ENCODE measurements at places on chromosomes 6 and 20.

GRCh38 chr6:70651326-70651905 lies 16.3 kb upstream of the SMAP1 start:
- DNase-seq = no peak

DNA sequence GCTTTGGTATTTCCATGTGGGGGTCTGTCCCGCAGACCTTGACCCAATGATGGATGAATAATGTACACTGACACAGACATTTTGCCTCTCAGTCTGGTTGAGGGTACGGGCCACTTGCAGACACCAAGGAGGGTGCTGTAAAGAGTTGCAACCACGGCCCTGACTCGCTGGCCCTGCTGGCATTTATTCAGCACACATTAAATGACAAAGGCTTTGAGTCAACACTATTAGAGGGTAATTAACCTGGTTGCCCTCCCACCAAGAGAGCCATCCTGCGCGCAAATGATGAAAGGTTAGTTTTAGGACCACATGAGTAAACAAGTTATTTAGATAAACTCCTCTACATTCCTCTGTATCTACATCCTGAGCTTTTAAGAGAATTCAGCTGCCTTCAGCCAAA lies 308.9 kb upstream of the MMS22L start:
- DNase-seq = no peak

- DNase-seq = no peak
Observed at GRCh38 chr20:20549704-20550103, 162.7 kb downstream of the RALGAPA2 start.

- no peak for DNase-seq
Observed at GRCh38 chr6:13362412-13362811, 34.1 kb upstream of the TBC1D7 start.

- DNase-seq = peak; percentile 74
Observed at GRCh38 chr20:62804627-62805154, at the start of gene OGFR. TSS of gene OGFR (plus strand) at chr20:62804835. CDS start at chr20:62804860, 25 bp downstream.

DNA sequence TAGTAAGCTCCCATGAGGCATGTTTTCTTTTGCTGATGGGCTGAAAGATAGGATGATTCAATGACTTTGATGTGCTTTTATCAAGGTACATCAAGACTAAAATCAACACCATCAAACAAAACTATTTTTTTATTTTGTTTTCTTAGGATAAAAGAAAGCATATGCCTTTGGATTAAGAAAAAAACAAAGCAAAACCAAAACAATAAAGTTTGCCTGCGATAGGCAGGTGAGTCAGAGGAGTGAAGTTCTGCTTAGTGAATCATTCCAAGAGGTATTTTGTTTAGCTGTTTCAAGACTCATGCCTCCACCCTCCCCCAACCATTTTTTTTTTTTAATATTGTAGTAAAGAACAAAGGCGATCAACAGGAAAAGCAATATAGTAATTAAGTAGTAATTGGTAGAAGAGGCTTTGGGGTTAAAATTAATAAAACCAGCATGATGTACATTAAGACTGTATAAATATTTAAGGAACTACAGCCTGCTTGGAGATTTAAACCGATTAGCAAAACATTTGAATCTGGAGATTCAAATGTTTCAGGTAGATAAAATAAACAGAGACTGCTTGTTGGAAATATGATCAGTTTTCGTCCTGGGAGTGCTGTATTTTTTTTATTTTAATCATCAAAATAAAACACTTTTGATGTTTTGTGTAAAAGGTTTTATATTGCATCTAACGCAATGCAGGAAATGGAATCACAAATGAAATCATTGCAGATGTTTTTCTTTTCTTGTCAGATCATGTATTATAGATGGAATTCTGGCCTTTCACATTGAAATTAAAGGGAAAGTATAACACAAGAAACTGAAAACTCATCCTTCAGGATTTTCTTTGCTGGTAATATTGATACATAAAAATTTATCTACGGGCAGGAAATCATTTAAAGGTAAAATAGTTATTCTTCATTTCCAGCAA lies 482.3 kb upstream of the MANEA start:
- no peak for DNase-seq

DNA sequence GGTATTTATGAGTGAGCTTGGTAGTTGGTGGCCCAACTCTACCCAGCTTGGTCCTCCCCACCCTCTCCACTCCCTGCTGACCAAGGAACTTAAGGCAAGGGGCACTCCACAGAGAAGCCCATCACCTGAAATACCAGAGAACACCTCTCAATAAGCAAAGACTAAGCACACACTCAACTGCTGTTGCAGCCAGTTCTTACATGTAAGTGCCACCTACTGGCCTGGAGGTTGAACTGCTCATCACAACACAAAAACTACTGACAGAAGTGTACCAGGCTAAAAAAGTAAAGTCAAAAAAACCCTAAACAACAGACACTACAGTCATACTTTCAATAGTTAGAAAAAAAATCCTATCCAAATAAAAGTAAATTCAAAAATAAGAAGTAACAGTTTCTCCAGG lies 146.2 kb downstream of the FAM83B start:
- DNase-seq = no peak

GRCh38 chr20:60581606-60582115 lies 623.4 kb downstream of the CDH26 start:
- no peak for DNase-seq

GRCh38 chr6:150142097-150142669 lies 661 bp upstream of the PPP1R14C start:
- no peak for DNase-seq

DNA sequence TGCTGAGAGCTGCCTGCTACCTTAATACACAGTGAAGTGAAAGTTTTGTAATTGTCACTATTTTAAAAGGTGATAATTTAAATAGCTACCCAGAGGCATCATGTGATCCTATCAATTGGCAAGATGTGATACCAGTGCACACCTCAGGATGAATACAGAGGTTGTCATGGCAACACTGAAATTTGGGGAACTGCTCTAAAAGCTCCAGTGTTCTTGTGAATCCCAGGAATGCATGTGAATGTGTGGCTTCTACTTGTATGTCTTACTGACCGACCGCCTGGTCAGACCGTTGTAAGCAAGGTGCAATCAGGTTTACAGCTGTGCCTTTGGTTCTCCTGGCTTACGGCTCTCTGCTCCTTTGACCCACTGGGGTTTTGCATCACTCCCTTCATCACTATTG lies 146.3 kb upstream of the GJE1 start:
- no peak for DNase-seq

- no peak for DNase-seq
Observed at GRCh38 chr20:5914859-5915258, 35.5 kb downstream of the TRMT6 start.

DNA sequence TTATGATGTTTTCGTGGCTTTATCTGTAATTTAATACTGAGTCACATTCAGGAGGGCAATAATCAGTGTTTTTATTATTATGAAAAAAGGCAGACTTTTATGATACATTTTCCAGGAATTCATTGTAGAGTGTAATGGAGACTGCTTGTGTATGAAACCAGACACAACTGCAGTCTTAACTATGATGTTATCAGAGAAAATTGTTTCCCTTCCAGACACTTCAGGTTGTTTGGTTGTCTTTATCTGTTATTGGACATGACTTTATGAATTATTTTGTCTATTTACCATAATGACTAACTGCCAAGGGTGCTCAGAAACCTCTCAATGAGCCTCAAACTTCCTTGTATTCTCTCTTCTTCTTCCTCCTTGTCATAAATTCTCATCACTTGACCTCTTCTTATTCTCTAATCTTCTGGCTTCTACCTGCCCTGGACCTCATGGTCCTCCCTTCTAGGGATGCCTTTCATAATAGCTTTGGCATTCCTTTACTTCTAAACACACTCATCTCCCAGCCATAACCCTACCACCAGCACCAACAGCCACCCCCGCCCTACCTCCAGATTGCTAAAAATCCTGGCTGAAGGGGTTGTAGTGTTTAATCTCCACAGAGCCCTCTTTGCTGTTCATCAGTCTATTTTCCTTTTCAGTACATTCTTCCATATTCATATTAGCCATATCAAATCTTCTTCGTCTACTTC lies 492.5 kb downstream of the CDKAL1 start:
- DNase-seq = no peak

DNA sequence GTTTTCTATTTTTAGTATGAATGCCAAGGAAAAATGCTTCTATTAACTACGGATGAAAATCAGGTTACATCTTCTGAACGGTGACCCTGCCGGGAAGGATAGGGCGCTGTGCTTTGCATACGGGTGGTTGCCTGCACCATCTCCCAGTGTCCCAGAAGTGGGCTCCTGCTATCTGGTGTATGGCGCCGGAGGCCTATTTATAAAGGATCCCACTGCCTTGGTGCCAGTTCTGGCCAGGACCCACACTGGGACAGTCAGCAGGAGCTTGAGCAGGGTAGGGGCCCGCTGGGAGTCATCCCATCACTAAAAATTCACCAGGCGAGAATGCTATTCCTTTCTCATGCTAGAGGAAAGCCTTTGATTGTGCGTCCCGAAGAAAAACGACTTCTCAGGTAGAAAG lies 22.9 kb downstream of the TMEM242 start:
- DNase-seq = no peak

DNA sequence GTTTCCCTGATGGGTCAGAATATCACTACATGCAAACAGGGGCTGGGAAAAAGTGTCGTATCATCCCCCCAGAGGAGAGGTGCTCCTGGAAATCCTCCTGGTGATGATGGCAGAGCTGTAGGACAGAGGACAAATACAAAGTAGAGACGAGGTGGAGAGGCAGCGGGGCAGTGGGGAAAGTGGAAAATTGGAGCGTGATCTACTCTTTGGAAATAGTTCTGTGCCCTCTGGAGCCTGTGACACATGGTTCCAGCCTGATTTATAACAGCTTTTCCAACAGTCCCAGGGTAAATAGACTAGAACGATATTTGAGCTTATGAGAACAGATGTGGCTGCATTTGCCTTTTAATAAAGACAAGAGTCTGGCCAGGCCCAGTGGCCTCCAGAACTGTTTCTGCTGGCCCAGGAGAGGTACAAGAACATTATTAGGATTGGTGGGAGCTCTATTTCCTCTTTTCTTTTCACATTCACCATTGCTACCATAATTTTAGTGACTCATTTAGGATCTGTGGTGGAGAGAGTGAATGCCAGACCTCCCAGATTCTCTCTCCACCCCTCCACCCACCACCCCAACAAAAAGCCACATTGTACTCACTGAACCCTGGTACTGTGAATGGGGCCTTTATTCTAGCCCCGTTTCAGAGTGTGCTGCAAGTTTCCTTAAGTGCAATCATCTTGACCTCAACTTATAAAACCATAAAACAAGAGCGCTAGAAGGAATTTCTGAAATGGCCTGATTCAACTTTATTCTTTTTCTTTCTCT lies 78.3 kb downstream of the BTBD3 start:
- no peak for DNase-seq

- DNase-seq = no peak
Observed at GRCh38 chr6:22361576-22361975, 64.7 kb upstream of the PRL start.

DNA sequence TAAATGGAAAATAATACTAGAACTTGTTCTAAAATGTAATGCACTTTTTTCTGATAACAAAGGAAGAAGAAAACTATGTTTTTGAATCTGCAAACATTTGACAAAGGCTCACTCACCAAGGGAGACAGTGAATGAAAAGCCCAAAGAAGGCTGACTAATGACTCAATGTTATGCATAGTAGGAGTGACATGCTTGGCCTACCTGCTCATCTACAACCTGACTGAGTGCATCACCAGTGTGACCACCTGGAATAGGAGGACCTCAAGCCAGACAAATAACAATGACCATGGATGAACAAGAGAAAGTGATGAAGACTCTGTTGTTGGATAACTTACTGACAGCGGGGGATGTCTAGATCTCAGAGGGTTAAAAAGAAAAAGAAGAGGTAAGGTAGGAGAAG lies 157.2 kb downstream of the SIM1 start:
- DNase-seq = no peak

DNA sequence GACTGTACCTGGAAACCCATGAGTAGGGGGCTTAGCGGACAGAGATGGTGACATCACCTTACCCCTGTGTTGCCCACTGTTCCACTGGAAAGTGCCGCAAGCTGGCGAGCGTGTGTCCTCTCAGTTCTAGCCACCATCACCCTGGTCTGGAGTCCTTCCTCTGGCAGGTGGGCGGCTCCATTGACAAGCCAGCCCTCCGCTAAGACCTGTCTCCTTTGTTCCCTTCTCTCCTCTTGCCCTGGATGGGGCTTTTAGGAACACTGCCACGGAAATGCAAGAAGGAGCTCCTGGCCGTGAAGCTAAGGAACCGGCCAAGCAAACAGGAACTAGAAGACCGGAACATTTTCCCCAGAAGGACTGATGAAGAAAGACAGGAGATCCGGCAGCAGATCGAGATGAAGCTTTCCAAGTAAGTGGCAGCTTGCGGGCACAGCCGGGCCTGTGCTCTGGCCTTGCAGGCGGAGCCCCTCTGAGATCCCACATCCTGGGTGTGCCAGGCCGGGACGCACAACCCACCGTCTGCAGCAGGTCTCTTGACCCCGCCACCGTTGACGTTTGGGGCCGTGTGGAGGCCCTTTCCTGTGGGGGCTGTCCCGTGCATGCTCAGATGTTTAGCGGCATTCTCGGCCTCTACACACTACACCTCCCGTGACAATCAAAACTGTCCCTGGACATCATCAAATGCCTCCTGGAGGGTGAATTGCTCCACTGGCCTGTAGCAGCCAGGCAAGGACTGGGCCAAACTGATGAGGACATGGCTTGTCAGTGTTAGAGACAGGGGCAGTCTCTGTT lies 127.5 kb downstream of the SYCP2 start:
- DNase-seq = peak; percentile 13

DNA sequence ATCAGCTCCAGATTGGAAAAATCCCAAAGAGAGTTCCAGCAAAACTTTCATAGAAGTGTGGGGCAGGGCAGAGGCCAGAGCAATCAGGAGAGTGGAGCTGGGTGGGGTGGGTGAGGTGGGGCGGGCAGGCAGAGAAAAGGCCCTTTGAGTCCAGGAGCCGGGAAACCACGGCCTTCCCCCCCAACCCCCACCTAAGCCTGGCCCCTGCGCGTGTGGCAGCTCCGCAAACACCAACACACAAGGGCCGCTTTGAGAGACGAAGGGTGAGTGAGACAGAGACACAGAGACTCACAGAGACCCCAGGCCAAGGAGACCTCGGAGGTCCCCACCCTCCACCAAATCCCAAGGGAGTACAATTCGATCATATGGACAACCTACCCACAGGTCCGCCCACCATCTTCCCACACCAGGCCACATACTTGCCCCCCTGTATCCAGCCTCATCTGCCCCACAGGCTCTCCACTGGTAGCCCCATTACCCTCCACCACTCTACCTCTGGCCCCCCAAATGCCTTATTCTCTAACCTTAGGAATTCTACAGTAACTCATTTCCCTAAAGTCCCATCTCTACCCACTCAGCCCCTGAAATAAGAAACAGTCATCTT lies 1.7 kb downstream of the COL11A2 start:
- DNase-seq = no peak

- peak; percentile 67 for DNase-seq
Observed at GRCh38 chr6:39347906-39348585, 25.5 kb upstream of the KCNK16 start.

- DNase-seq = no peak
Observed at GRCh38 chr6:62037445-62037844, 248.6 kb downstream of the KHDRBS2 start.

GRCh38 chr20:63301671-63302070 lies 8.7 kb downstream of the COL20A1 start:
- no peak for DNase-seq

- DNase-seq = no peak
Observed at GRCh38 chr6:73028893-73029450, 196.3 kb downstream of the KHDC1L start.
